ENCODE measurements at places on chromosomes 11 and 22.

DNA sequence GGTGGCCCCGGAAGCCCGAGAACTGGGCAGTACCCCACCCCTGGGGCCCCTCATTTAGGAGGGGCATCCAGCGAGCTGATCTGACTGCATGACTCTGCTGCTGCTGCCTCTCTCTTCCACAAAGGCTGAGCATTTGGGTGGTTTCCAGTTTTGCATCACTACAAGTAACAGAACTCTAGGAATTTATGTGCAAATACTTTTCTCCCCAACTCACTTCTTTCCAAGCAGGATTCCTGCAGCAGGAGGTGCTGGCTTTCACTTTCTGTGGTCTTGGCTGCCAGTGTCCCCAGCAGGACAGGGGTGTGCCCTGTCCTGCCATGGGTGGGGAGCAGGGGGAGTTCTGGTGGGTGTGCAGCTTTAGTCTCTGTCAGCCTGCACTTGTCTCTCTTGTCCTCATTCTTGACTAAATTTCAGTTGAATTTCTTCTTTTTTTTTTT, 21.2 kb downstream of the UPB1 start:
- no peak for DNase-seq

DNA sequence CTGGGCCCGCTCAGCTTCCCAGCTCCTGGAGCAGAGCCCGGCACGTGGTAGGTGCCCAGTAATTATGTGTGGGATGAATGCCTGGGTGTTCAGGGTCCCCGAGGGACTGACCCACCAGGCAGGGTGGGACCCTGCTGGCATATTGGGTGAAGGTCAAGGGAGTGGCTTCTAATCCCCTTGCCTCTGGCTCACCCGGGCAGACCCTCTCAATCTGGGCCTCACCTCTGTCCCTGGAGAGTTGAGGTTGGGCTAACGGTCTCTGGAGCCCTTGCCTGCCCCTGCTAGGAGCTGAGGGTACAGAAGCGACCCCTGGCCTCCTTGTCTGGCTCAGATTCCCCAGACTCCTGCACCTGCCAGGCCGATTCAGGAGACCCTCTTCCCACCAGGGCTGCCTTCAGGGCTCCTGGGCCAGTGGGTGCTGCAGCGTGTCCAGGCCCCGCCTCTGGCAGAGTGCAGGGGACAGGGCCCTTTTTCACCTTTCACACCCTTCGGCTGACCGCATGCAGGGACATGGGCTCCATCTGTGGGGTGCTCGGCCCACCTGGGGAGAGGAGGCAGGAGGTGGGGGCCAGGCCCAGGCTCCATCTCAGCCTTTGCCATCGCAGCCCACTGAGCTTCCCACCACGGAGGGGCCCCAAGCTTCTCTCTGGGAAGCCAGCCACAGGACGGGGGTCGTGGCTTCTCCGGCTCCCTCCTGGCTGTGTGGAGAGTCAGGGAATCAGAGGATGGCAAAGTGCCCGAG, 3.8 kb upstream of the CTSD start:
- no peak for DNase-seq

GRCh38 chr11:96051820-96052219, 127.9 kb upstream of the MTMR2 start:
- peak; percentile 22 for DNase-seq

DNA sequence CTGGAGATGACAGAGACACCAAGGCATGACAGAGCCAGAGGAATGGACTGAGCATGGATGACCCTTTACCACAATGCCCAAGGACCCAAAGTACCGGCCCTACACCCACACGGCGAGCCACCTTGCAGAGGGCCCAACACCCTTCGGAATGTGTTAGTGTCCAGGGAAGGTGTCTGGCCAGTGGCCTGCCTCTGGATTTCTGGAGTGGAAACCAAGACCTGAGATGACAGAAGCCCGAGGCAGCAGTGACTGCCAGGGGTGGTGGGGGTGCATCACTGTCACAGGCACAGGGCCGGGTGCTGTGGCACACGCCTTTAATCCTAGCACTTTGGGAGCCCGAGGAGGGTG, 28.7 kb downstream of the PDGFB start:
- DNase-seq, result no peak

DNA sequence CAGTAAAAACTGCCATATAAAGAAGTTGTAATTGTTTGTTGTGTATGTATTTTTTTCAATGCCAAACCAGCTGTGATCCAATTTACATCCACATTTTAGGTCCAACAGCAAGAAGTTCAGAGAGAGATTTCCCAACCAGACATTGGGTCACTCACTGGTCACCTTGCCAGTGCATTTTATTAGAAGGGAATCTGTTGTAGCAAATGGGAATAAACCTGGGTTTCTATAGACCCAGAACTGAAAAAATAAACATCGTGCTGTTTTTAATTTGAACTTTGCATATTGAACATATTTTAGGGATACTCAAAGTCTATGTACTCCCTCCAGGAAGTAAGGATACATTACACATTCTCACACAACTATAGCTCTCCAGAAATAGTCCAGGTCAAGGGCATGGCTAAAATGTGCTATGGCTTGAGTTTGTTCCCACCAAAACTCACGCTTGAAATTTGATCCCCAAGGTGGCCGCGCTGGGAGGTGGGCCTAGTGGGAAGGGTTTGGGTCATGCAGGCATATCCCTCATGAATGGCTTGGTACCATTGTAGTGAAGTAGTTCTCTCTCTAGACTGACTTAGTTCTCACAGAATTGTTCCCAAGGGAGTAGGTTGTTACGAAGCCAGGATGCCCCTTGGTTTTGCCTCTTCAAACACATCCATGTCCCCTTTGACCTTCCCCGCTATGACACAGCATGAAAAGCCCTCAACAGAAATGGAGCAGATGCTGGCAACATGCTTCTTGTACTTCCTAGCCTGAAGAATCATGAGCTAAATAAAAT, 90.9 kb downstream of the RRAS2 start:
- DNase-seq, result no peak

DNA sequence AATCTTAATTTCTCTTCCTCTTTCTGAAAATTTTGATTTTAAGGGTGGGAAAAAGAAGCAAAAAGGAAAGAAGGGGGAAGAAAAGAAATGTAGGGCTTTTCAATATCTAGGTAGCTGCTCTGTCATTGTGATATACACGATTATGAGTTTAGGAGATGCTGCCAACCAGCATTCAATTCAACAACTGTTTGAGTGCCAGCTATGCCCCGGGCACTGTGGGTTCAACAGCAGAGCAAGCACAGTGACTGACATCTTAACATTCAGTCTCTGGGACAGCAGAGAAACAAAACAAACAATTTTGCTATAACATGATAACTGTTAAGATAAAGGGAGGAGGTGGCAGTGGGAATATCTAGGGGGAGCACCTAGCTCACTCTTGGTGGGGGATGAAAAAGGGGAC, 91.6 kb downstream of the DBX1 start:
- DNase-seq, result no peak

DNA sequence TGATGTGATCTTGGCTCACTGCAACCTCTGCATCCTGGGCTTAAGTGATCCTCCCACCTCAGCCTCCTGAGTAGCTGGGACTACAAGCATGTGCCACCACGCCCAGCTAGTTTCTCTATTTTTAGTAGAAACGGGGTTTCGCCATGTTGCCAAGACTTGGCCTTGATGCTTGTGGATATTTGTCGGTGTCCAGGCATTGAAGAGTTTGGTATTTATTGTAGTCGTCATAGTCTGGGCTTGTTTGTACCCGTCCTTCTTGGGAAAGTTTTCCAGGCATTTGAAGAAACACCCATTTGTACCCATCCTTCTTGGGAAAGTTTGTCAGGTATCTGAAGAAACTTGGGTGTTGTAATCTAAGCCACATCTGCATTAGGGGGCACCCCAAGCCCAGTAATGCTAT, 28.7 kb downstream of the FCHSD2 start:
- no peak for DNase-seq

- no peak for DNase-seq
Measured at GRCh38 chr11:104968355-104968855, at the start of gene CASP4. Gene CASP4, minus strand, starts transcription at chr11:104968574. Its CDS starts 49 bp downstream, at chr11:104968525.

DNA sequence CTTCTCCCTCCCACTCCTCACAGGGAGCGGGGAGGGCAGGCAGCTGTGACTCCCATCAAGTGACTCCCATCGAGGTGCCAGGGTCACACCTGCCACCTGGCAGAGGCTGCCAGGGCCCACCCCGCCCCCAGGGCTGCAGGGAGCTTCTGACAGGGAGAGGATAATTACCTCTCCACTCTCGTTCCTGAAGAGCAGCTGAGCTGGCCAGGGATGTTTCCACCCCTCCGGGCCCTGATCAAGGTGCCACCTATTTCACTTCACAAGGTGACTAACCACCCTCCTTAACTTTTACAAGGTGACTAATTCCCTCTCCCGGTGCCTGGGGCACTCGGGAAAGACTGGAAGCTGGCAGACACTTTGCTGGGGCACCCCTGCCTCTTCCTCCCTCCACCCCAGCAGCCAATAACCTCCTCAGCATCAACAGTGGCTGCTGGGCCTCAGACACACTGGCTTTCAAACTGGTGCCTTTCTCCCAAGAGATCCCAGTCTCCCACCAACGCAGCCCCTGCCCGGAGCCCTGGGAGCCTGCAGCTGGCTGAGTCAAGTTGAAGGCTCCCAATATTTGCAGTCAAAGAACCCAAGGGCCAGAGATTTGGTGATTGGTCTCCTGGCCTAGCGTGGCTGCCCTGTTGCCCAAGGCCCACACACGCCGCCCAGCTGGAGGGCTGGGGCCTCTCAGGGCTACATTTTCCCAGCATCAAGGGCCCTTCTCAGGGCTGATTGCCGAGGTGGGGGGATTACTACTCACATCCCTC, 22.0 kb upstream of the MYRF start:
- no peak for DNase-seq

GRCh38 chr22:35186492-35186891, 70.8 kb upstream of the HMGXB4 start:
- no peak for DNase-seq
